ENCODE measurements at places on chromosomes 16 and 17. TPM values are rescaled to one million over a fixed set of nuclear protein-coding genes. Genes with fewer than 3 reads are reported as not detected.

The RASL10B gene
- 0.71 TPM for total RNA-seq

The PNMT gene
- total RNA-seq, result not detected

The GPRC5C gene
- 0.54 TPM for total RNA-seq

The UTS2R gene
- total RNA-seq, result 0.14 TPM

DNA sequence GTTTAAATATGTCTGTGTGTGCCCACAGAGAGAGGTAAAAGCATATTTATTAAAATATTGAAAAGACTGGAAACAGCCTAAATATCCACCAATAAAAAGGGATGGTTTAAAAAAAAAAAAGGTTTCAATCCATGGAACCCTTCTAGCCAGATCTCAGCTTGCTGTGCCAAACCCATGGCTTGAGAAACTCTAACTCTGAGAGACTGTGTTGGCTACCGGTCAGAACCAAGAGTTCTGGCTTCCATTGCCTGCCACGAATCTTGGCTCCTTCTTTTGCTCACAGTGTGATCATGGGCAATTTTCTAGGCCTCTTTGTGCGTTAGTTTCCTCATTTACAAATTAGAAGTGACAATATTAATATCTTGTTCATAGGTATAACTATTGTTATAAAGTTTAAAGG, 201.3 kb upstream of the IRX3 start:
- no peaks in the 10 kb centered on the region for H3K27me3 ChIP-seq
- H3K27ac ChIP-seq, result no peak overlapping the region
- H3K36me3 ChIP-seq, result no peaks in the 10 kb centered on the region
- DNase-seq, result no peak
- no peak overlapping the region for H3K4me3 ChIP-seq

- no peaks in the 10 kb centered on the region for H3K27me3 ChIP-seq
- peaks cover 54% of the 10 kb centered on the region for H3K36me3 ChIP-seq
- H3K4me1 ChIP-seq, result peaks cover 11% of the 10 kb centered on the region
- no peak overlapping the region for H3K27ac ChIP-seq
- H3K4me3 ChIP-seq, result no peak overlapping the region
Observed at GRCh38 chr17:62562656-62563055, 64.8 kb upstream of the MRC2 start.

DNA sequence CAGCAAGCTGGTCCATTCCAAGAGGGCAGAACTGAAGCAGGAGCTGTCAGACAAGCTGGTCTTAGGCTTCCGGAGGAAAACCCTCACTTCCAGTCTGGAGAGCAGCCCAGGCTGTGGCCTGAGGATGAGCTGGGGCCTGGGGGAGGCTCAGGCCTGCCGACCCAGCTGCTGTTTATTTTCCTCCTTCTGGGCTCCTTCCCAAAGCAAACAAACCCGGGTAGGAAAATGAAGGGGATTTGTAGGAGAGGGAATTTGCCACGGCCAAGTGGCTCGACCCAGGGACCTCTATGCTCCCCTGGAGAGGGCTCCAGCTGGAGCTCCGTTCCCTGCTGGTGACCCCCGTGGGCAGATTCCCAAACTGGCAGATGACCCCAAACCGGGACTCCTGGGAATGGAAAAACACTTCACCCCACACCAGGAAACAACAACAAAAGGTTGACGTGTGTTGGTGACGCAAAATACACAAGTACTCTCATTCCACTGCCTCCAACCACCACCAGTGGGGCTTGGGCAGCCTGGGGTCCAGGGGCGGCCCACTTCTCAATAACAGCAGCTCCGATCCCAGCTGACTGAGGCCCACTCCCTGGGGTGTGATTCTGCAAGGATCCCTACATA, 8.8 kb downstream of the JUP start:
- H3K4me1 ChIP-seq, result no peaks in the 10 kb centered on the region
- no peak for DNase-seq
- no peak overlapping the region for H3K27ac ChIP-seq
- no peaks in the 10 kb centered on the region for H3K36me3 ChIP-seq

- no peak for DNase-seq
Observed at GRCh38 chr16:27436065-27436464, 34.1 kb downstream of the IL21R start.

- peaks cover 7% of the 10 kb centered on the region for H3K27me3 ChIP-seq
- H3K4me3 ChIP-seq, result no peak overlapping the region
- no peak for DNase-seq
Observed at GRCh38 chr17:39080421-39081078, 70.9 kb downstream of the PLXDC1 start.

- H3K4me3 ChIP-seq, result no peak overlapping the region
- H3K27me3 ChIP-seq, result peaks cover 18% of the 10 kb centered on the region
- no peak for DNase-seq
- H3K27ac ChIP-seq, result no peak overlapping the region
- no peaks in the 10 kb centered on the region for H3K4me1 ChIP-seq
Observed at GRCh38 chr17:42642336-42642735, 16.7 kb upstream of the TUBG2 start.

All from activated CD4-positive, alpha-beta T cell treated with anti-CD3 and anti-CD28 coated beads, Interleukin-2, amount 10 ng/mL, durations not matched to agents 24 days and 14 days (primary cell).